ENCODE measurements at places on chromosomes 3 and 15.

DNA sequence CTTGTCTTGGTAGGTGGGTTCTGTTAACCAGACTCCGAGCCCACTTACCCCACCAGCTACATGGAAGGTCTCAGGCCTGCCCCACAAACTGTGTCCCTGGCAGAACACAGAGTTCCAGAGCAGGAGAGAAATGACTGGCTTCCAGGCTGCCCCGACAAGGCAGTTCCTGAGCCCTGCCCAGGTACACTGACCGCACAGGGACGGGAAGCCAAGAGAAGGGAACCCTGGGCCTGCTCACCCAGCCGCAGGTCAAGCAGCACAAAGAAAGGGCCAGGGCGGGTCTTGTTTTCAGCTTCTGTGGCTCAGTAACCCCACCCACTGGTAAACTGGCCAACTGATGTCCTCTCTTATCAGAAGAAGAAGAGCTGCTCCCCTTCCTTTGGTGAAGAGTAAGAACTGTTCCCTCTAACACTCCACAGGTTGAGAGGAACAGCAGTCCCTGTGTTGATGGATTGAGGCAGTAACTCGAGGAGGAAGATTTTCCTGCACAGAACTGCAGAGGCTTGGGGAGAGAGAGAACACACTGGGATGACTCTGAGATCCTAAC, 68.4 kb downstream of the CRTC3 start:
- no peak for DNase-seq

DNA sequence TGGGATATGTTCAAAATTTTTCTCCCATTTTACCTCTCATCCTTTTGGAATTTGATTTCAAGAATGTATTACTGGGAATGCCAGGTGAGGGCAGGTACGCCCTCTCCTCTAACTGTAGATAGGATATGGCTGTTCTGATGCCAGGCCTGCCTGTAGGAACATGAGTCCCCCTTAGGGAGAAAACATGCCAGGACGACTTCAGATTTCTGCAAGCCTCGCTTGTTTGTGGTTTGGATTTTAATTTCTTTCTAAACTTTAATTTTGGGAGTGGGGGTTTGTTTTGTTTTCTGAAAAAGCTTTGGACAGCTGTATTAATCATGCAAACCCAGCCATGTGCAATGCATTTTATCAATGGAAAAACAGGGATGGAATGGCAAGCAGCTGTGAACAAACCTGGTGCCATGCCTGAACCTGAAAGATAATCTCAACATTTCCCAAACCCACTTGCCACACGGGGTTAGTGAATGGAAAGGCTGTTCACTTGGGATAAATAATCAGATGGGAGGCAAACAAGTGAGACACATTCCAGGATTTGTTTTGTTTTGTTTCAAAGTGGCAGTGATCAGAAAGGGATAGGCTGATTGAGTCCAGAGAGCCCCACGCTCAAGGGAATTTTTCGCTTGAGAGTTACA, 207.6 kb downstream of the GAP43 start:
- DNase-seq: no peak

GRCh38 chr3:154062513-154062912, 58.7 kb upstream of the ARHGEF26 start:
- no peak for DNase-seq

GRCh38 chr3:133572158-133573053, 1.1 kb upstream of the CDV3 start:
- no peak for DNase-seq

GRCh38 chr3:142618917-142619461, 22.8 kb downstream of the PLS1 start:
- DNase-seq: no peak

GRCh38 chr3:126431103-126431534, 36.4 kb downstream of the CFAP100 start:
- no peak for DNase-seq

DNA sequence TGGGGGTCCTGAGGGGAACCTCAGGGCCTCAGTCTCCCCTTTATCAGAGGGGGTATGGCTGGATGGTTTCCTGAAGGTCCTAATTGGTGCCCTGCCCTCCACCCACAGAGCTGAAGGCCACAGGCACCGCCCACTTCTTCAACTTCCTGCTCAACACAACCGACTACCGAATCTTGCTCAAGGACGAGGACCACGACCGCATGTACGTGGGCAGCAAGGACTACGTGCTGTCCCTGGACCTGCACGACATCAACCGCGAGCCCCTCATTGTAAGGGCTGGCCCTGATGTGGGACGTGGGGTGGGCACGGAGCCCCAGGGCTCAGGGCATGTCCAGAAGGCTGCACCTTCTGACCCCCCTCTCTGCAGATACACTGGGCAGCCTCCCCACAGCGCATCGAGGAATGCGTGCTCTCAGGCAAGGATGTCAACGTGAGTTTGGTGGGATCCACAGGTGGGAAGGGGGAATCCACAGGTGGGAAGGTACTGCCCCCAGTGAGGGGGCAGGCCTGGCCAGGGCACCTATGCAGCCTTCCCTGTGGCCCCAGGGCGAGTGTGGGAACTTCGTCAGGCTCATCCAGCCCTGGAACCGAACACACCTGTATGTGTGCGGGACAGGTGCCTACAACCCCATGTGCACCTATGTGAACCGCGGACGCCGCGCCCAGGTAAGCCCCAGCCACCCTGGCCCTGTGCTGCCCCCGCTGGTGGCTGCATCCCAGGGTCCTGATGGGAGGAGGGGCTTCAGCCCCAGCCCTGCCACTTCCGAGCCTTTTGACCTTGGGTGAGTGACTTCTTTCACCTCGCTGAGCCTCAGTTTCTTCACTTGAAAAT, 17.5 kb upstream of the GNAT1 start:
- DNase-seq: no peak

DNA sequence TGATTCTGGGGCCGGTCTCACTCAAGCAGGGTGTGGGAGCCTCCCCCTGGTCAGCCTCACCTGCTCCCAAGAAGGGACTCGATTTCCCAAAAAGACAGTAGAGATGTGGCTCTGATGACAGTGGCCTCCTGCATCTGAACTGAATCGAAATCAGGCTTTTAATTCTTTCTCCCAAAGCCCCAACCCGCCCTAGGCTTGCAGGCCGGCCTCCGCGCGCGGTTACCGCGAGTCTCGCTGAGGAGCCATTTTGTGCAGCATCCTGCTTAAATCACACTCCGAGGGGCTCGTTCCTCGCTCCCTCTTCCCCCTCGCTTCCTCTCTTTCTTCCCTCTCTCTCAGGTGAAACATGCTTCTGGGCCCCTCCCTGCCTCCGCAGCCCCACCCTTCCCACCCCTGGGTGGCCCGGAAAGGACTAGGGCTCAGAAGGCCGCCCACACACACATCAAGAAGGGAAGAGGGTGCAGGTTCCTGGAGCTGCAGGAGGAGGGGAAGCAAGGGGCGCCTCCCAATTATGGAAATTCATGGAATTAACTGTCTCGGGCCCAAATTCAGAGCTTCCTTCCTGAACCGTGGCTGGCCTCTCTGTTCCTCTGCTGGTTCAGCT, 30.9 kb upstream of the POLG start:
- no peak for DNase-seq

DNA sequence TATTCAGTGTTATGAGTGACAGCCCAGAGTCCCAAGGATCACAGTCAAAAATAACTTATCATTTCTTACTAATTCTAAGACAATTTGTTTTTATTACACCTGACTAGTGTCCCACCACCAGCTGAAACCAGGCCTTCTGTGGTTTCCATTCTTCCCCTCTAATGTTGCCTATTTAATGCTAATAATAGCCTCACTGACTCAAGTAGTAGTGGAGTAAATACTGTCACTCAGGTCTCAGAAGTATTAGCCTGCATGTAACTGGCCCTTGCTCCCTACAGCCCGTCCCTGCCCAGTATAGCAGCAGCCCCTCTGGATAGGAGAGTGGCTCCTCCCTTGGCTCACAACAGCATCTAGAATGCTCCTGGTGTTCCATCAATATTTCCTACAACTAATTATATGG, 665.5 kb downstream of the NTRK3 start:
- DNase-seq: no peak

DNA sequence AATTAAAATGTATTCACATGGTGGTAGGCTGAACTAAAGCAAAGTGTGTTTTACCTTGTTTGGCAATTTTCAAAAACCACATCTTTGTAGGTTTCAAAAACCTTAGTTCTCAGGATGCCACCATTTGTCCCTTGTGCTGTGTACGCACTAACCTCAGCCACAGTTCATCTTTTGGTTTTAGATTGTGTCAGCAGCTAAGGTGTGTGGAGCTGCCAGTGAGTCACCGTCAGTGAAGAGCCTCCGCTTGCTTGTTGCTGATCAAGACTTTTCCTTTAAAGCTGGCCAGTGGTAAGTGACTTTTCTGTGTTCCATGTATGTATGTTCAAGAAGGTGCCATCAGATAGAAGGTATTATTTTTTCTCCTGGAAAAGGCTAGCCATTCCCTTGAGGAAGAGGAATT, 21.1 kb downstream of the OXNAD1 start:
- peak; percentile 41 for DNase-seq

DNA sequence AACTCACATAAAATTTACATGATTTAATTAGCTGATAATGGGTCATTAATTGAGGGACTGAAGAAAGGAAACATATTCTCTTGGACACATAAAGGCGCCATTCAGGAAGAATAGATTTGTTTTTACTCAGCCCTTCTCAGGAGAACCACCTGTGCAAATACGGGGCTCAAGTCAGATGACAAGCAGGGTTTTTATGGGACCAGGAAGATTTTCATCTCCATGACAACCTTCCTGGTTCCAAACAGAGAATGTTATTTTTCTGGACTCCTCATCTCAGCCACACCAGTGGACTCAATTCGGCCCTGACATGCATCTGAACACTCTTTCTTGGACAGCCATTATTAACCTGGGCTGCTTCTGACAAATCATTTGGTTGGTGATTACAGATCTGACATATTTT, 120.5 kb downstream of the PDZRN3 start:
- DNase-seq: no peak

GRCh38 chr15:100211855-100212850, 129.6 kb downstream of the ADAMTS17 start:
- no peak for DNase-seq

DNA sequence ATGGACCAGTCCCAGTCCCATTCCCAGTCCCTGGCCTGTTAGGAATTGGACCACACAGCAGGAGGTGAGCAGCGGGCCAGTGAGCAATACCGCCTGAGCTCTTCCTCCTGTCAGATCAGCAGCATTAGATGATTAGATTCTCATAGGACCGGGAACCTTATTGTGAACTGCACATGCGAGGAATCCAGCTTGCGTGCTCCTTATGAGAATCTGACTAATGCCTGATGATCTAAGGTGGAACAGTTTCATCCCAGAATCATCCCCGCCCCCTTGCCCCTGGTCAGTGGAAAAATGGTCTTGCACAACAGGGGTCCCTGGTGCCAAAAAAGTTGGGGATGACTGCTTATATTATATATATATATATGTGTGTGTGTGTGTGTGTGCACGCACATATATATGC, 63.1 kb downstream of the IFT57 start:
- DNase-seq: no peak

DNA sequence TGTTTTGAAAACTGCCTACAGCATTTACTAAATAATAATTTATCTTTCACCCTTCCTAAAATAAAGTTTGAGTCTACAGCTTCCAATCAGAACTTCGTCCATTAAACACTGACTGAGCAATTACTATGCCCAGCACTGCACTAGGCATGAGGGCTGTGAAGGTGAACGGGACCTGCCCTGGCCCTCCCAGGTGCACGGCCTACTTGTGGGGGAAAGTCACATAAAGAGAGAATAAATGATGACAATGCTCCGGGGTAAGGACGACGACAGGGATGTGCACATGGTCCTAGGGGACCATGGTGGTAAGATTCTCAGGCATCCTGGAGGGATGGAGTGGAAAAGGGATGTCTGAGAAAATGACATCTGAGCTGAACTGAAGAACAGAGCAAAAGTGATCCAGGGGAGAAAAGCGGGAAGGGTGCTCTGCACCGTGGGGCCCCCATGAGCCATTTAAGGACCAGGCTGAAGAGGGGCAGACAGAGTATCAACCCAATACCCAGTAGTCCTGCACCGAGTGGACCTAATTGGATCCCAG, 11.5 kb downstream of the PLA2G4F start:
- no peak for DNase-seq

DNA sequence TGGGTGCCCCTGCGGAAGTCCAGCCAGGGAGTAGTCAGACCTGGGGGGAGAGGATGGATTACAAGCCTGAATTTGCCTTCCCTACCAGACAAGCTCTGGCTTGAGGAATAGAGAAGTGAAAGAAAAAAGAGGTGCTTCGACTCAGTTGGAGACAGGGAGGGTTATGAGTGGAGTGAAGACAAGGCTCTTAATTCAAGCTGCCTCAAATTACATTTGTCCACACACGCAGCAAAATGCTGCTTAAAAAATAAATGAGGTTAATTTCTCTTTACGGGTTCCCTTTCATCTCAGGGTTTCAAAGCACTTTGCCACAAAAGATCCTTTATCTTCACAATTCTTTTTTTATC, 49.0 kb upstream of the SLC4A7 start:
- DNase-seq: no peak

DNA sequence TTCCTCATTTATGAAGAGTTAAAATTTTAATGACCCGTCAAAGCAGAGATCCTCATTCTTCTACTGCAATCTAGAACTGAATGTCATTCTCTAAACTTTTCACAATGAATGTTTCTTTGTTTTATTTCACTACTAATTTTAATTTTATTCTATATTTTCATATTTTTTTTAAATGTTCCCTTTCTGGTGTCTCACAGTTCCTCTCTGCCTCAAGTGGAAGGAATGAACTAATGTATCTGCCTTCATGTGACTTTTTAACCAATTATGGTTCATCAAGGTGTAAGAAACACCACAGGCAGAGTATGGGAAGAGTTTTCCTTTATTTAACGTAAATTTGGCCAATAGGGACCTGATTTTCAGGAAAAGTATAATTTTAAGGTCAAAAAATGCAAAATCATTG, 441.7 kb downstream of the EPHA6 start:
- DNase-seq: no peak

- no peak for DNase-seq
Observed at GRCh38 chr3:73094129-73094528, 32.7 kb downstream of the EBLN2 start.

- no peak for DNase-seq
Observed at GRCh38 chr3:10729439-10729838, 86.6 kb upstream of the SLC6A11 start.

- DNase-seq: peak; percentile 39
Observed at GRCh38 chr15:58227706-58228543, 89.7 kb downstream of the AQP9 start.

DNA sequence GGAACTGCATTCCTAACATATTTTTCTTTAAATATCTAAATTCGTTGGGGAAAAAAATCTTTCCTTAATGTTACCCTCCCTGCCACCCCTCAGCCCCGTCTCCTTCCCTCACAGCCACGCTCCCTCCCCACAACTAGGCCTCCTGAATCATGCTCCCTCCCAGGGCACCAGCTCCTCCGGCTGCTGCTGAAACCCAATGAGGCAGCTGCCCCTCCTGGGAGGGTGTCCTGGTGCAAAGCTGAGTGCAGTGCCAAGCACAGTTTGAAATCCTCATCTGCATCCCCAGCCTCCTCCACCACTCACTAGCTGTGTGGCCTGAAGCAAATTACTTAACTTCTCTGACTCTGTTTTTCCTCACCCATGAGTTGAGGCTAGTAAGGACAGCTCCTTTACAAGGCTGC, 2.7 kb upstream of the NR2E3 start:
- no peak for DNase-seq

GRCh38 chr3:110261141-110261540, 810.5 kb upstream of the NECTIN3 start:
- no peak for DNase-seq
